ENCODE measurements at places on chromosomes 6 and 20.

DNA sequence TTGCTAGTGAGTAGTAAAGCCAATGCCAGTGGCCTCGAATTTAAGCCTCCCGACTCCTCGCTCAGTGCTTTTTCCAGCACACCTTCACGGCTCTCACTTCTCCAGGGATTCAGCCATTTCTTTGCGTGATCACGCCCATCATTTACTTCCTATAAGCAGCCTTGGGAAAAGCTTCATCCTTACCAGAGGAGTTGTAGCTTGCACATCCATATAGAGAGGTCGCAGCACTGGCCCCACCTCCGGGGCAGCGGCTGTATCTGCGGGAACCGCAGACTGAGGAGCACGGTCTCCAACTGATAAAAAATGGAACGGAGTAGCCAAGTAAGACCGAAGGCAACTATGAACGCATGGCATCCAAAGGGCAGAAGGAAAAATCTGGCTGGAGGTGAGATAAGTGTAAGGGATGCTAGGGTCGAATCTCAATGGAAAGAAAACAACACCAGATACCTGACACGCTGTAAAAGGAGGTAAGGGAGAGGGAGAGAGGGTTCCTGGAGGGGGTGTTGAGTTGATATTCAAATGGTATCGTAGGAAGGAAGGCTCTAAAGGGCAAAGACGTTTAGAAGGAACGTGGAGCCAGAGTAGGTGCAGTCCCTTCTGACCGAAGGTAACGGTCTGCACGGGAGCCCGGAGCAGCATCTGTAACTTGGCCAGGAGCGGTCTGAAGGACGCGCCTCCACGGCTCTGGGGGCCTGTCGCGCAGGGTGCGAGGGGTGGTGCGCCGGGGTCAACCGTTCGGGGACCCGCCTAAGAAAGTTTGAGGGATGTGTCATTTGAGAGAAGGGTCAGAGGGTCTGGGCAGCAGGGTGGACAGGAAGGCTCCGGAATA is 640 bp downstream of the NFS1 start:
- peak overlapping the region; percentile 93 for H3K4me3 ChIP-seq
- peaks cover 16% of the 10 kb centered on the region for H3K36me3 ChIP-seq
- peak overlapping the region; percentile 92 for H3K27ac ChIP-seq
- no peaks in the 10 kb centered on the region for H3K27me3 ChIP-seq
- H3K4me1 ChIP-seq: peaks cover 24% of the 10 kb centered on the region
- no peak for DNase-seq

- no peak for DNase-seq
- no peak overlapping the region for H3K27ac ChIP-seq
- no peaks in the 10 kb centered on the region for H3K36me3 ChIP-seq
- no peaks in the 10 kb centered on the region for H3K4me1 ChIP-seq
- no peak overlapping the region for H3K4me3 ChIP-seq
Observed at GRCh38 chr6:19434065-19434464, 403.1 kb upstream of the ID4 start.

GRCh38 chr6:109093732-109094415 is 772 bp downstream of the SESN1 start:
- H3K27ac ChIP-seq: peak overlapping the region; percentile 88
- H3K27me3 ChIP-seq: no peaks in the 10 kb centered on the region
- peak overlapping the region; percentile 88 for H3K4me3 ChIP-seq
- peaks cover 4% of the 10 kb centered on the region for H3K36me3 ChIP-seq

- no peaks in the 10 kb centered on the region for H3K4me1 ChIP-seq
- no peak overlapping the region for H3K27ac ChIP-seq
- peaks cover 10% of the 10 kb centered on the region for H3K36me3 ChIP-seq
- no peak for DNase-seq
- no peaks in the 10 kb centered on the region for H3K27me3 ChIP-seq
- H3K4me3 ChIP-seq: no peak overlapping the region
Observed at GRCh38 chr6:1995636-1996035, 249.8 kb downstream of the GMDS start.

DNA sequence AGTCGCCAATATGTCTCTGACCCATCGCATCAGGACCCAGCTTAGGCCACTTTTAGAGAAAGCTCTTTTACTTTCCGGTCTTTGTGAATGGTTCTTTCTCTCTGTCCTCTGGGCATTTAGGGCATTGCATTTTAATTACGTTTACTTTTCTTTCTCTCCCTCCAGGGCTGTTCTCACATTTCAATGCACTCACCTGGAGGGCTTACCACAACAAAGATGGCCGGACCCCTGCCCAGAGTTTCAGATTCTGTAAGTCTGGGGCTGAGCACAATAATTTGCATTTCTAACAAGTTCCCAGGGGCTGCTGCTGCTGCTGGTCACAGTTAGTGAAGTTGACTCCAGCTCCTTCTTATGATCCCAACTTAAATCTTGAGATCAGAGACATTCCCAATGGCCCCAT is 3.0 kb downstream of the ANKRD66 start:
- no peak overlapping the region for H3K27ac ChIP-seq
- H3K4me3 ChIP-seq: no peak overlapping the region
- peaks cover 13% of the 10 kb centered on the region for H3K27me3 ChIP-seq
- H3K36me3 ChIP-seq: no peaks in the 10 kb centered on the region
- no peak for DNase-seq
